NCI-H748 treated with DMSO at 0.1 percent for 48 hours (cell line): ENCODE measurements at places on chromosomes 1 and 21.

- DNase-seq: no peak
Observed at GRCh38 chr1:53310847-53311681, 16.8 kb downstream of the LRP8 start.

GRCh38 chr1:46490406-46490655 lies 695 bp downstream of the DMBX1 start:
- DNase-seq: no peak

GRCh38 chr21:15255261-15255660 lies 190.5 kb upstream of the NRIP1 start:
- no peak for DNase-seq

GRCh38 chr1:233081735-233082134 lies 131.3 kb downstream of the NTPCR start:
- no peak for DNase-seq

DNA sequence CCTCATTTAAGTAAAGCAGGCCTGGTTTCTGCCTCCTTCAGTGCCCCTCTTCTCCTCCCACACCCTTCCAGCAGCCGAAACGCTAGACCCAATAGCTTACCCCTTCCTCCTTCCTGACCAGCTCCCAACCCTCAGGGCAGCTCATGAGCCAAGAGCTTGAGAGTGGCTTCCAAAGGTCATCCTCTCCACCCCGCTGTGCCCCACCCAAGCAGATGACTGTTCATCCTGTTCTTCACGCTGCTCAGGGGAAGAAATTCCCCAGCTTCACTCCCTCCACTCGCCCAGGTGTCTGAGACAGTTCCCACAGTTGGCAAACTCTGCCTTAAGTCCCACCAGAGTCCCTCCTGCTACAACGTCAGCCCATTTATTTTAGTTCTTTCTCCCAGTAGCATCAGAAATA lies 23.4 kb downstream of the ARHGEF19 start:
- DNase-seq: no peak

GRCh38 chr1:93659822-93660503 lies 21.7 kb downstream of the BCAR3 start:
- DNase-seq: no peak

GRCh38 chr1:54054438-54054749 lies 986 bp downstream of the TCEANC2 start:
- no peak for DNase-seq

DNA sequence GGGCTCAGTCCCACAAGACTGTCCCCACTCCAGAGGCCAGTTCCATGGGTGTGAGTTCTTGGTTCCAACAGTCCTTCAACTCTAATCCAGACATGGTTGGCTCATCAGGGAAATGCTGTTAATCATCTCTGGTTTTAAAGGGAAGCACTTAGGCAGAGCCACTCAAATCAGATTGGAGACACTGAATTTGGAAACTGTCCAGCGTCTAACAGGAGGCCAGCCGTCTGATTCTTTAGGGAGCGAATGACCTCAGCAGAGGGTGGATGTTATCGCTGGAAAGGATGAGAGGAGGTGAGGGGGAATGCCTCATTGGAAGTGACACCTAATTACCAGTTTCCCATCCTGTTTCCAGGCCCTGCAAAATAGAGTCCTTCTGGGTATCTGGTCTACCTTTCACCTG lies 22.8 kb upstream of the LRRC38 start:
- no peak for DNase-seq

DNA sequence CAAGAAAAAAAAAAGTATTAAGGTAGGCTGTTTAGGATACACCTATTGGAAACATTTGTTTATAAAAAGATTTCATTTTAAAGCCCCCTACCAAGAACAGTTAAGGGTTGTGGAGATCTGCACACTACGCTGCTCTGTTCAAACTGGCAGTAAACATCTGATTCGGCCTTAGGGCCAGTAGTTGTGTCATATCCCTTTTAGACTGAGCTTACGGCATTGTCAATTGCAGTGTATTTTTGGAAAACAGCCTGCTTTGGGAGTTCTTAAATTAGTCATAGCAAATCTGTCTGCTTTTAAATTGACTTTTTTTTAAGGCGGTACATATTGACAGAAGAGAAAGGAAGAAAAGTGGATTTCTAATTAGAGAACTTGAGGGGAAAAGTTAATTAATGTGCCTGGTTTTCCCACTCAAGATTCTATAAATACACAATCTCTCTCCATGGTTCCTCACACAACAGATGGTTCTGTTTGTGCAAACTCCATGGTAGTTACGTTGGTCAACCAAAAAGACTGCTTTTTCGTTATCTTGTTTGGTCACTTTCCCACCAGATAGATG lies 1.7 kb upstream of the ELK4 start:
- no peak for DNase-seq

DNA sequence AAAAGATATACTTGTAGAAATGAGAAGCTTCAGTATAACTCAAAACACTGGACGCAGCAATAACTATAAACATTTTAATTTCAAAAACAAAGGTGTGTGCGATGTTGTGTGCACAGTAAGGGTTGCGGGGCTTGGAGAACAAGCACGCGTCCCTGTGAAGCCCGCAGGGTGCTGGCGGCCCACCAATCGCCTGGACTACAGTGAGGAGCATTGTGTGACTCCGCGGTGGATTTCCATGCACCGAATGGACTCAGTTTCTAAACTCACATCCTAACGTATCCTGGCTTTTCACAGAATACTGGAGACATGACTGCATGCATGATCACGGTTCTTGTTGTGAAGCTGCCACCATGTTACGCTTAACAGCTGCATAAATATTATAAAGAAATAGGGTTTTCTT lies 33.0 kb downstream of the NTPCR start:
- DNase-seq: no peak

DNA sequence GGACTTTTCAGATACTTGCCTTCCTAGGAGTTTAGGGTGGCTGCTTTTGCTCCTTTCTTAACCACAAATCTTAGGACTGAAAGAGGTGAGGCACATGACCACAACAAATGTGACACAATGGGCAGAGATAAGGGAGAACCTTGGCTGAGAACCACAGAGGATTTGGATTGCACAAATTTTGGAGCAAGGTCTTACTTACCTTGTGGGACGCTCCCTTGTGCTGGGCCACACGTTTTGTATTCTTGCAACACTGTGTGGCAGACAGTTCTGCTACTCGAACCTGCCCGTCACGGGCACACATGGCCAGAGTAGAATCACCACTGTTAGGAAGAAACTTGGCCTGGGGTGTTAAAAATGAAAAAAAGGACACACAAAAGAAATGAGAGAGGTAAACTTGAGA lies 23.9 kb downstream of the DCAF8 start:
- DNase-seq: no peak
